ENCODE measurements at places on chromosomes 7 and 10.

GRCh38 chr10:21556527-21556926 lies 22.5 kb downstream of the MLLT10 start:
- DNase-seq = no peak

- DNase-seq = no peak
These were observed 42.1 kb upstream of the ANAPC16 start for GRCh38 chr10:72173619-72174296.

DNA sequence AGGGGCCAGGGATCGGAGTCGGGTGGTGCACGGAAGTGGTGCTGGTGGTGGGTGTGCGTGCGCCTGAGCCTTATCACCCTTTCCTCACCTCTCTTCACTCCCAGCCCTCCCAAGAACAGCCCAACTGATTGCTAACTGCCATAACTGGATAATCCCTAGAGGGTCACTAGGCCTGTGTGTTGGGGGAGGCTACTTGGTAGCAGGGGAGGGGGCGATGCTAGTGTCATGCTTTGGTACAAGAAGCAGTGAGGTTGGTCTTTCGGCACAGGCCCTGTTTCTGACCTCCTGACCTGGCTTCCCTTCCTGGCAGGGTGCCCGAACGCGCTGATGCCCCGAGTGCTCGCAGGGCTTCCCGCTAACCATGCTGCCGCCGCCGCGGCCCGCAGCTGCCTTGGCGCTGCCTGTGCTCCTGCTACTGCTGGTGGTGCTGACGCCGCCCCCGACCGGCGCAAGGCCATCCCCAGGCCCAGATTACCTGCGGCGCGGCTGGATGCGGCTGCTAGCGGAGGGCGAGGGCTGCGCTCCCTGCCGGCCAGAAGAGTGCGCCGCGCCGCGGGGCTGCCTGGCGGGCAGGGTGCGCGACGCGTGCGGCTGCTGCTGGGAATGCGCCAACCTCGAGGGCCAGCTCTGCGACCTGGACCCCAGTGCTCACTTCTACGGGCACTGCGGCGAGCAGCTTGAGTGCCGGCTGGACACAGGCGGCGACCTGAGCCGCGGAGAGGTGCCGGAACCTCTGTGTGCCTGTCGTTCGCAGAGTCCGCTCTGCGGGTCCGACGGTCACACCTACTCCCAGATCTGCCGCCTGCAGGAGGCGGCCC lies 652 bp downstream of the KAZALD1 start:
- peak; percentile 49 for DNase-seq

DNA sequence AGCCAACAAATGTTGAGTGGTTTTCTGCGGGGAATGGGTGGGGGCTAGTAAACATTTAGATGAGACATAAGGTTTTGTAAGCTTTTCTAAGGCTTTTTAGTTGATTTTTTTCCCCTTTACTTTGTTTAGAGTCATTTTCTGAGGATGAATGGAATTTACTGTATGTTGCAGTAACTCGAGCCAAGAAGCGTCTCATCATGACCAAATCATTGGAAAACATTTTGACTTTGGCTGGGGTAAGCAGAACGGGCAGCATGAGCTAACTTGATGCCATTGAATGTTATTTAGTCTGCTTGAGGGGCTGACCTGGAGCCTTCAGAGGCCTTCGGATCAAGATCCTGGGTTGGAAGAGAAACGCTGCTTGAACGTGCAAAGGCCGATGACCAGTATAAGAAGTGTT lies 37.3 kb downstream of the FBH1 start:
- peak; percentile 54 for DNase-seq

- DNase-seq = no peak
These were observed 7.2 kb downstream of the CDCA7L start for GRCh38 chr7:21938463-21938862.

DNA sequence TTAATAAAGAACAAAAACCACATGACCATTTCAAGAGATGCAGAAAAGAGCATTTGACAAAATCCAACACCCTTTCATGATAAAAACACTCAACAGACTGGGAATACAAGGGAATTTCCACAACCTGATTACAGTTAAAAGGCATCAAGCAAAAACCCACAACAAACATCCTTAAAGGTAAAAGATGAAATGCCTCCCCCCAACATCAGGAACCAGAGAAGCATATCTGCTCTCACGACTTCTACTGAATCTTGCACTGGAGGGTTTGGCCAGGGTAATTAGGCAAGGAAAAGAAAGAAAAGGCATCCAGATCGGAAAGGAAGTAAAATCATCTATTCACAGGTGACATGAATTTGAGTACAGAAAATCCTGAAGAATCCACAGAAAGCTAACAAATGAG lies 59.5 kb upstream of the SFMBT2 start:
- no peak for DNase-seq

DNA sequence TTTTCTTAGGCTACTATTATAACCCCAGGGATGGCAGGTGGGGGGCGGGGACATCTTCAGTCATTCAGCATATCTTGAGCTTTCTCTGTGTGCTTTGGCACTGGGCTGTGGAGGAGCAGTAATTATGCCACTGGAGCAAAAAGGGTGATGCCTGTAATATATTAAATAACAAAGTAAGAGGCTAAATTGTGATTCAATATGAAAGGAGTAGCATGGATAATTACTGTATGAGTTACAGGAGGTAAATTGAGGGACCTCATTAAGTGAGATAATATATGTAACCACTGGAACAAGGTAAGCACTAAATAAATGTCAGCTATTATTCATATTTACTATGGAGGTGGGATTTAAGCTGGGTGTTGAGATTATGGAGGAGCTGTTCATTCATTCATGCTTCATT lies 3.3 kb upstream of the STN1 start:
- DNase-seq = no peak

- DNase-seq = peak; percentile 51
These were observed 92.1 kb downstream of the CABCOCO1 start for GRCh38 chr10:61754587-61755550.

DNA sequence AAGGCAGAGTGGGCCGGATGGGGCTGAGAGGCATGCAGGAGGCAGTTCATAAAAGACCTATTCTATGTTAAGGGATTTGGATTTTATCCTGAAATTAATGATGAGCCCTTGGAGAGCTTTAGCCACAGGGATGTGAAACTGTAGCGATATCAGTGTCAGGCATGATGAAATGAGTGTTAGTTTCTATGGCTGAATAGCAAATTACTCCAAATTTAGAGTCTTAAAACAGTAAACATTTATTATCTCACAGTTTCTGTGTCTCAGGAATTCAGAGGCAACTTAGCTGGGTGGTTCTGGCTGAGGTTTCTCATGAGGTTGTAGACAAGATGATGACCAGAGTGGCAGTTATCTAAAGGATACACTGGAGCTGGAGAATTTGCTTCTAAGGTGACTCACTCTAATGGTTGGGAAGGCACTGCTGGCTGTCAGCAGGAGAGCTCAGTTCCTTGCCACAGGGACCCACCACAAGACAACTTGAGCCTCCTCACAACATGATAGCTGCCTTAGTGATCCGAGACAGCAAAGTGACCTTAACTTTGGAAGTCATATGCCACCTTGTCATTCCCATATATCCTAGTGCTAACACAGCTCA lies 36.7 kb upstream of the SFTPD start:
- no peak for DNase-seq

- peak; percentile 20 for DNase-seq
These were observed 79.9 kb upstream of the EN2 start for GRCh38 chr7:155377838-155378579.
